ENCODE measurements at places on chromosomes 4 and X.

DNA sequence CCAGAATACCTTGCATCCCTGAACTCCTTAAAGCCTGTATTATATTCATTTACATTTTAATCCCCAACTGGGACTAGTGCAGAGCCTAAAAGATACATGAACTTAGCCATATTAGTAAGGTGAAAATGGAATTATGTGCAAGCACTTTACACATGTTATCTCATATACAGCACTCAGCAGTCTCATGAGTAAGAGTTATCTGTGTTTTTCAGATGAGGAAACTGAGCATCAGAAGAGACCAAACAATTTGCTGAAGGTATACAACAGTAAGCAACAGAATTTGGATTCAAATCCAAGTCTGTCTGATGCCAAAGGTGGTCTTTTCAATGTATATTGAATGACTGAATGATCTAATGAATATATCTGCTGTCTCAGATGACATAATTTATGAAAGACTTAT, 12.3 kb downstream of the ATP7A start:
- DNase-seq = no peak

DNA sequence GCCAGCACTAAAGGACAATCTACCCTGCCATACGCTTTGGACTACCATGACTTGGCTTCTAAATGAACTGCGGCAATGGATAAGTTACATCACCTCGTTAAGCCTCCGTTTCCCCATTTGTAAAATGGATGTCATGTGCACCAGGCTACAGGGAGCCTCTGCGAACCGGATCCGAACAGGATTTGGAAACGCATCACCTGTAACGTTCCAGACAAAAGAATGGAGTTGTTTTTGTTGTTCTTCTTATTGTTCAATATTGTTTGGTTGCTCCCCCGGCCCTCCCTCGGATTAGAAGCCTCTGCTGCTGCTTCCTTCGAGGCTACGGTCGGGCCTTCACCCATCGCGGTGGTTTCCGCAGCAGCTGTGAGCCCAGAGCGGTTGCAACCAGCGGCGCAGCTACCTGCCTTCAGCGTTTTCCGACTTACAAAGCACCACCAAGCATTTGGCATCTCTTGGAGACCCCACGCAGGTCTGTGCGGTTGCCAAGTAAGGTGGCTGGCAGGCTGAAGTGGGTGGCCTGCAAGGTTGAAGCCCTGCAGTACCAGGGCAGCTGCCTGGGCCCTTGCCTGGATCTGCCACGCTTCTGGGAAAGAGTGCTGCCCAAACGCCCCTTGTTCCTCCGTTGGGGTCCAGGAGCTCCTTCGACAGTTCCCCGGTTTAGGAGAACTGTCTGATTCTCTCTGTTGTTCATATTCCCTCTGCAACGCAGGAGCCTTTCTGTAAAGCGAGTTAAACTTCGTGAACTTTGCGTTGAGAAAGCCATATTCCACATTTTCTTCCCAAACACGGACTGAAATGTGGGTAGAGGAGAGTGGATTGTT, 7.1 kb downstream of the NKX3-2 start:
- DNase-seq = no peak

DNA sequence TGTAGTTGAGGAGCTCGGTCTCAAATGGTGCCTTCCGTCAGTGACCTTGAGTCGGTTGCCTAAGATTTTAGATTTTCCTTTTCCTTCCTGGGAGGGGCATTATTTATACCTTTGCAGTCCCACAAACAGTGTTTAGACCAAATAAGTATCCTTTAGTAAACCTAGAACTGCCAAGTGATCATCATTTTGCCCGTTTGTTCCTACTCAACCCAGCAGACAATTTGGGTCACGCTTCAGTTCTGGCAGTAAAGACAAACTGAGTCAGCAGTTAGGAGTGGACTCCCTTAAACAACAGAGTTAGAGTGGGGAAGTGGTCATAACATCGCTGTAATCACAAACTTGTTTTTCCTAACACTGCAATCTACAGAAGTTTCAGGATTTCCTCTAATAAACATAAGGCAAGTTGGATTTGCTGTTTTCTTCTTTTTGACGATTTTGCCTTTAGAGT, 777 bp upstream of the WDFY3 start:
- no peak for DNase-seq

GRCh38 chr4:47519239-47519883, 34.3 kb downstream of the ATP10D start:
- no peak for DNase-seq

- DNase-seq = no peak
Observed at GRCh38 chr4:188596021-188596420, 456.8 kb downstream of the TRIML1 start.

- no peak for DNase-seq
Observed at GRCh38 chr4:185853841-185854240, 41.8 kb upstream of the SORBS2 start.

DNA sequence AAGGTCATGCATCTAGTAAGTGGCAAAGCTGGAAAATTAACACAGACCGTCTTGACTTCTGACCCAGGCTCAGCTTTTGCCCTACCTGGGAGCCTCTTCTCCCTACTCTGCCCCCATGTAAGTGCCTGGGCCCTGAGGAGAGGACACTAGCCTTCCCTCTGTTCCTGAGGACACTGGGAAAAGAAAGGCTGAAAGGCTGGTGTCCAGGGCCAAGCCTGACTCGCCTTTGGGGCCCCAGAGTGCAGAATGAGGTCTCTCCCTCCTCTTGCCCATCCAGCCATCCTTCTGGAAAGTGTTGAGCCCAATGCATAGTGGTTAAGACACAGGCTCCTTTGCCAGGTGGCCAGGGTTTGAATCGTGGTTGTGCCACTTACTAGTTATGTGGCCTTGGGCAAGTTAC, 91.5 kb downstream of the PJA1 start:
- DNase-seq = no peak

DNA sequence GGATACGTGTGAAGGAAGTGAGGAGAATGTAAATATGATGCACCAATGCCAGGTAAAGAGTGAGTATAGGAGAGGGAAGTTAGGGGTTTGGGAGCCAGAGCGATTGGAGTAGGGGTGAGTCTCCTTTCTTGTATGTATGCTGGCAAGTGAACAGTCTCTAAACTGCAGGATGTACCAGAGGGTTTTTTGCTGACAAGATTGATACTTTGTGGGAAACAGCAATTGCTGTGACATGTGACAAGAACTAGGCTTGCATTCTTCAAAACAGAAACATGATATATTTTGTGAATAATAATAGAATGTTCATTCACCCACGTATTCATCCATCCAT, 706 bp downstream of the CHIC1 start:
- DNase-seq = no peak

- DNase-seq = no peak
Observed at GRCh38 chr4:113483131-113483530, 278.4 kb downstream of the CAMK2D start.

GRCh38 chr4:155442267-155443105, 65.7 kb upstream of the MAP9 start:
- no peak for DNase-seq

DNA sequence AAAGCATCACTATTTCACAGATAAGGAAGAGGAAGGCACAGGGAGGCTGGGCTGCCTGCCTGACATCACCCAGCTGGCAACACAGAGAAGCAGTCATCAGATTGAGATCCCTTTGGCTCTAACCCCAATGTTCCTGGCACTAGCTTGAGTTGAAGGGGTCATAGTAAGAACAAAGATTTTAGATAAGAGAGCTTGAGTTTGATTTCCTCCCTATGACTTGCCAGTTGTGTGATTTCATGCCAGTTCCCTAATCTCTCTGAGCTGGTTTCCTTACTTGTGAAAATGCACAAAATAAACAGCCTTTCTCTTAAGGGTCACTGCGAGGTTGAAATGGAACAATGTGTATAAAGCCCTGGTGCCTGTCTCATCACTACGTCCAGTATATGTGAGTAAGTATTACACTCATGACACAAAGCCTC, 475.4 kb upstream of the HS3ST1 start:
- no peak for DNase-seq

- no peak for DNase-seq
Observed at GRCh38 chr4:140617499-140618248, 48.9 kb upstream of the UCP1 start.

DNA sequence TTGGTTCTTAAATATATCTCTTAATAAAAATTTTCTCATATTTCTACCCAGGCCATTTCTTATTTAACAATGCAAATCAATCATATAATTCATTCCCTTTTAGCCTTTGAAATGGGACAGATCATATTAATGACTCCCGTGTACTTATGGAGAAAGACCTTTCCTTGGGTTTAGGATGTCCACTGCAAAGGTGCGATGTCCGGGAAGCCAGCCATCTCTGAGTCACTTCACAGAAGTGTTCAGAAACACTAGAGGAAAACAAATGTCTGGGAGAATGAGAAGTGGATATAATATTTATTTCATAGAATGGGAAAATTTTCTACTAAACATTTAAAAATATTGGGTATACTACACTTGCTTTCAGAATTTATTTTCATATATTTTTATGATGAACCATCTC, 15.3 kb downstream of the INTU start:
- DNase-seq = no peak

- no peak for DNase-seq
Observed at GRCh38 chr4:55547466-55547770, 709 bp upstream of the CLOCK start.

DNA sequence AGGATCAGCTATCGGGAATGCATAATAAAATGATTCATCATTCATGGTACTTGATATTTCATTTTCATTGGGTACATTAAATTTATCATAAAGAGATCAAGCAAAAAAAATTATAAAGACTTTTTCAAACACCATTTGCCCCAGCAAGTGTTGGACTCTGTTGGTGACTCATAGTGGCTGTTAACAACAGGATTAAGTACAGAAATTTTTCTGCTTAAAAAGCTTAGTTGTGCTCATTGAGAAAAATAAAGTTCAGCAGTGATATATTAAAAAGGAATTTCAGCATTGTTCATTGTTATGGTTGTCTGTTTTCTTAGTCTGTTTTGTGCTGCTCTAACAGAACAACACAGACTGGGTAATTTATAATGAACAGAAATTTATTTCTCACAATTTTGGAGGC, 86.2 kb upstream of the PCDH10 start:
- DNase-seq = no peak

- DNase-seq = no peak
Observed at GRCh38 chrX:68978255-68978654, 149.4 kb downstream of the EFNB1 start.

DNA sequence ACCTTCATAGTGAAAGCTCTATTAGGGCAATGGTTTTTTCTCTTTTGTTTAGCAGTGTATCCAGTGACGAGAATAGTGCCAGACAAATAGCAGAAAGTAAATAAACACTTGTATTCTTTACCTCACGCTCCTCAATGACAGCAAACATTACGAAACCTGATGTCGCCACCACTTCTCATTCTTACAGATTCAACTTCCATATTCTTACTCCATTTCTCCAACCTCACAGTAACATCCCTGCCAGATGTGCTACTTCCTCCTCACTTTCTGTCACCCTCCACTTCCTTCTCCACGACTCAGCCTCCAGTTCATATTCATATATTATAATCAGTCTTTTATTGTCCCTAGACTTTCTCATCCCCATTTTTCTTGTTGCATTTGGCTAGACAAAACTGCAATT, 1956.2 kb upstream of the AGA start:
- no peak for DNase-seq

- DNase-seq = no peak
Observed at GRCh38 chr4:42398171-42398870, 1.0 kb downstream of the SHISA3 start.

DNA sequence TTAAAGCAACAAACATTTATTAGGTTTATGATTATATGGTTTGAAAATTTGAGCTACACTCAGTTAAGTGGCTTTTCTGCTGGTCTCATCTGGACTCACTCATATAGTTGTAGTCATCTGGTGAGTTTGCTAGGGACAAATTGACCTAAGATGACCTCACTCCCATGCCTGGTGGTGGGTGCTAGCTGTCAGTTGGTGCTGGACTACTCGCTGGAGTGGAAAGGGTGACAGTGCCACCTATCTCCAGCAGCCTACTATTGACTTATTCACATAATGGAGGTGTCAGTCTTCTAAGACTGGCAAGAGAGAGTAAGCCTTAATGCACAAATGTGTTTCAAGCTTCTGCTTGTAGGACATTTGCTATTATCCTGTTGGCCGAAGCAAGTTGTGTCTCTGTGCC, 88.2 kb downstream of the TASL start:
- no peak for DNase-seq

GRCh38 chr4:185862340-185862739, 50.3 kb upstream of the SORBS2 start:
- DNase-seq = no peak

- DNase-seq = no peak
Observed at GRCh38 chr4:55258152-55258865, 87.7 kb upstream of the SRD5A3 start.

GRCh38 chr4:174320494-174321199, 36.9 kb downstream of the CEP44 start:
- DNase-seq = no peak

- no peak for DNase-seq
Observed at GRCh38 chrX:66015152-66015831, 24.6 kb downstream of the VSIG4 start.

- DNase-seq = no peak
Observed at GRCh38 chr4:153151535-153152455, 52.4 kb upstream of the TRIM2 start.

GRCh38 chr4:149754526-149754925, 61.1 kb downstream of the IQCM start:
- DNase-seq = no peak

DNA sequence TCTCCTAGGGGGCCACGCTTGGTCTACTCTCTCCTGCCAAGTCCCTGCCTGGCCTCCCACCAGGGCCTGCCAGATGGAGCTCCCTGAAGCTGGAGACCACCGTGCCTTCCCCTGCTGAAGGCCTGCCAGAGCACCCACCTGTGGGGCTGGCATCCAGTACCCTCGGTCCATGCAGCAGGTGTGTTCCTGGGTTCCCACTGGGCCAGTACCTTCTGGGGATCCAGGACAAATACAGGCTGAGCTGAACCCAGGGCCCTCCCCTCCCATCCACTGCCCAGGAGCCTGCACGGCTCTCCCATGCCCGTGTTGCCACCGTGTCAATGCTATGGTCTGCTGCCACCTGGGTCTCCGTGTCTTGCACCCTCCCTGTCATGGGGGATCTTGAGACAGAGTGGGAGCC, 68.8 kb downstream of the ABLIM2 start:
- no peak for DNase-seq

GRCh38 chrX:109347632-109348031, 134.3 kb downstream of the GUCY2F start:
- no peak for DNase-seq

GRCh38 chr4:14091966-14092365, 464.4 kb upstream of the BOD1L1 start:
- no peak for DNase-seq

Data from T-helper 2 cell (primary cell).